Sciatic nerve (tissue), 2 donors: ENCODE measurements at places on chromosomes 5 and 9. TPM values are rescaled to one million over a fixed set of nuclear protein-coding genes. Genes with fewer than 3 reads are reported as not detected.

- no peak for DNase-seq
Measured at GRCh38 chr9:846852-847251, 5.4 kb downstream of the DMRT1 start.

CTXN3 gene
- total RNA-seq: not detected

PCDHGB4 gene
- total RNA-seq: 9.0 TPM

CDC37L1 gene
- 14.9 TPM for total RNA-seq

DNA sequence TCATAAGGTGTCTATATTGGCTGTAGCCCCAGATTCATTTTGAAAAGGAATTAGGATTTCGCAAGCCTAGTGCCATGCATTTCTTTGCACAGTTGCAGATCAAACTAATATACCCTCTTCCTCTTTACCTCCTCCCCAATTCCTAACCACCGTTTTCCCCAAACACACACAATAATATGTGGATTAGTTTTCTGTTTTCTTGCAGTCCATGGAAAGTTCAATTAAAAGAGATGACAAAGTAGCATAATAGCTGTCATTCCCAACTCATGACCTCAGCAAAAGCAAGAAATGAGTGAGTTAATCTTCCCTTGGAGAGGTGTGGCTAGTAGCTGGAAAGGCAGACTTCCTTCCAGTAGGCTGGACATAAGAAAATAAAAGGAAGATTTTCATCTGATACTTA is 349.1 kb downstream of the TMEM232 start:
- DNase-seq: no peak

GRCh38 chr5:65539827-65540226 is 23.1 kb downstream of the CENPK start:
- DNase-seq: no peak

ERAP2 gene
- total RNA-seq: 14.8 TPM

DNA sequence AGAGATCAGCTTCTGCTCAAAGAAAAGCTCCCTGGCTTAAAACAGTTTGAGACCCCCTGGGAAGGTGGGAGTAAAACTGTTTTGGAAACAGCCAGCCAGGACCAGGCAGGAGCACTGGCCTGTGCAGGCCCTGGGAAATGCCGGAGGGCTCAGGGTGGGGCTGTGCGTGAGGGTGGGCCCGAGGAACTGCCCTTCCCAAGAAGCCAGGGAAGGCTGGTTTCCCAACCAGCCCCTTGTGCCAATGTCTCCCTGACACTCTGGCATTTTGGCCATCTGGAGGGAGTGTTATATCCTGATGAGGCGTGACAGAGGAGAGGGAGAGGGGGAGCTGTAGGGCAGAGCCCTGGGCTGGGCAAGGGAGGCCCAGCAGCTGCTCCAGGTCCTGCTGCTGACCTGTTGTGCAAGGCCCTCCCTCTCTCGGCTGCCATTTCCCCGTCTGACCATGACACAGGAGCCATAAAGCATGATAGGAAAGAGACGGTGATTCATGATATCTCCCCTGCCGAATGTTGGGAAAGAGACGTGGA is 16.1 kb downstream of the OLFML2A start:
- DNase-seq: no peak

- no peak for DNase-seq
Measured at GRCh38 chr5:66989781-66990180, 206.8 kb downstream of the CD180 start.

SLC27A4 gene
- 13.9 TPM for total RNA-seq

- DNase-seq: no peak
Measured at GRCh38 chr5:16600946-16601345, 15.9 kb downstream of the RETREG1 start.

PTGDS gene
- 1,668 TPM for total RNA-seq

PCDHGA11 gene
- 7.8 TPM for total RNA-seq

DNA sequence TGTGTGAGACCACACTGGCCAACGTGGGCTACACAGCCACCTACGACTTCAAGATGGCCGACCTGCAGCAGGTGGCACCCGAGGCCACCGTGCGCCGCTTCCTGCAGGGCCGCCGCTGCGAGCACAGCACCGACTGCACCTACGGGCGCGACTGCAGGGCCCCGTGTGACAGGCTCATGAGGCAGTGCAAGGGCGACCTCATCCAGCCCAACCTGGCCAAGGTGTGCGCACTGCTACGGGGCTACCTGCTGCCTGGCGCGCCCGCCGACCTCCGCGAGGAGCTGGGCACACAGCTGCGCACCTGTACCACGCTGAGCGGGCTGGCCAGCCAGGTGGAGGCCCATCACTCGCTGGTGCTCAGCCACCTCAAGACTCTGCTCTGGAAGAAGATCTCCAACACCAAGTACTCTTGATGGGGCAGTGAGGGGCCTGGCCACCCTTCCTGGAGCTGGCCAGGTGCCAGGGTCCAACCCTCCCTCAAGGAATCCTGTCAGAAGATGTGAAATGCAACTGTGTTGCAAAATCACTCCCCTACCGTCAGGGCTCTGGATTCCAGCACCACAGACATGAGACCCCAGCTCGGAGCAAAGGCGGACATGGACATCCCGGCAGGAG is 11.1 kb downstream of the DIPK1B start:
- DNase-seq: no peak

GRCh38 chr9:76926324-76926741 is 20.4 kb upstream of the PRUNE2 start:
- no peak for DNase-seq

GFRA3 gene
- total RNA-seq: 17.7 TPM

- no peak for DNase-seq
Measured at GRCh38 chr9:18906656-18907395, 126.2 kb downstream of the SAXO1 start.

PRLR gene
- total RNA-seq: 1.9 TPM

- DNase-seq: no peak
Measured at GRCh38 chr5:76341651-76342334, 61.3 kb upstream of the IQGAP2 start.

- DNase-seq: no peak
Measured at GRCh38 chr5:176890455-176891330, 8.5 kb downstream of the HK3 start.

GRCh38 chr5:5480481-5481111 is 58.1 kb downstream of the ICE1 start:
- DNase-seq: no peak

DNA sequence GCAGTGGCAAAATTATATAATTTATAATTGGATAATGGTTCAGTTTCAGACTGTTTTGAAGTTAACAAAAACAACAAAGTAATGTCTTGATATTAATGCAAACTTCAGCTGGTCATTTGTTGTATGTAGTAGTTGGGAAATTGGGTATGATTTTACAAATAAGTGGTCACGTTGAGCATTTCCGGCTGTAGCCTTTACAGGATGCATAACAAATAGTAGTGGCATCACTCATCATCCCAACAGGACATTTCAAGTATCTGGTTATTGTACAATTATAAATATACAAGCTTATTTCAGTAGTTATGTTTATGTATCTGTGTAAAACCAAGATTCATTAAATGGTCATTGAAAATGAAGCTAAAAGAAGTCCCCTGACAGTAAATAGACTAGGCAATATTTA is 72.9 kb downstream of the SMIM15 start:
- no peak for DNase-seq

DNA sequence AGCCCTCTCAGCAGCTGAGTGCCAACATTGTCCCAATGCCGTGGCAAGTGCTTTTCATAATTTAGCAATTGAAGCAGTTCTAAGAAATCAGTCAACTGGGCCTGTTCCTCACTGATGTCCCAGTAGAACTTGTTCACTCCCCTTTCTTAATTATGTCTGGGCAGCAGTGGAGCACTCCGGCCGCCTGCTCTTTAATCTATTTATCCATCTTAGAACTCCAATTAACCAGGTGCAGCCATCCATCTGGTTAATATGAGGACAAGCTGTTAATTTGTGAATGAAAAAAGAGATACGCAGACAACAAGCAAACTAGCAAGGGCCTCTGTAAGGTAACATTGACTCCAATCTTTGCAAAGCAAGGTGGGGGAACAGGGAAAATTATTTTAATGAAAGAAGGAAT is 39.4 kb downstream of the MAT2B start:
- no peak for DNase-seq

MYMK gene
- total RNA-seq: not detected

- no peak for DNase-seq
Measured at GRCh38 chr9:136093346-136093986, 1.6 kb downstream of the NACC2 start.
